Right ventricle myocardium superior (tissue), 1 donor: ENCODE measurements at places on chromosomes 5 and 9.

GRCh38 chr5:115394531-115394930, 98.1 kb upstream of the CCDC112 start:
- no peak for DNase-seq

DNA sequence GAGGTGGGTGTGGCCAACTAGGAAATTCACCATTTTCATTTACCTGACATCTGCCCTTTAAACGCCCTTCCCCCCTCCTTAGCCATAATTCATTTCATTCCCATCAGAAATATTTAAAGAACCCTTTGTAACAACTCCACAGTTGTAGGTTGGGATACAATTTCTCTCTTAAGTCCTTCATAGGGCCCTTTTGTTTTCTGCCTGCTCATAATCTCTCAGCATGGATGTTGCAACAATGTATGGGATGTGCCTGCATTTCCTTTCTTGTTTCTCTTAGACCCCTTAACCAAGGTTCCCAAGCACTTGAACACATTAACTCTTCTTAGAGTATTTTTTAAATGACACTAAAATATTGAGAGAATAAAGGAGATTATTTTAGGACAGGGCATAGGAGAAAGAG, 51.7 kb upstream of the MYO10 start:
- no peak for DNase-seq

GRCh38 chr5:159605585-159605984, 275.3 kb upstream of the IL12B start:
- peak; percentile 31 for DNase-seq

- DNase-seq, result no peak
These were observed 420.2 kb downstream of the RAB3C start for GRCh38 chr5:59003124-59003523.

DNA sequence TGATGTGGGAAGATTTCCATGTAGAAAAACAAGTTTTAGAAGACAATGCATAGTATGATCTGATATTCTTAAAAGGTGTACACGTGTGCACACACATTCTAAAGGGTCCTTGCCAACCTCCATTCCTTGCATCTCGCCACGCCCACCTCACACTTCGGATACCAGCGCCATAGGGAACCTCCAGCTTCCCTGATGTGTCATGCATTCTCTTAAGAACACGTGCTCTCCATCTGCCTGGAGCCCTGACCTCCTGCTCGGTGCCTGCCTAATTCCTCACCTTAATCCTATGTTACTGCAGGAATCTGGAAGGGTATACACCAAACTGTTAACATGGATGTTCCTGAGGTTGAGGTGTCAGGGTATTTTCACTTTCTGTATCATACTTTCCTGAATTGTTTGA, 63.1 kb downstream of the PTCD2 start:
- DNase-seq, result no peak

GRCh38 chr5:16881251-16881650, 54.8 kb downstream of the MYO10 start:
- DNase-seq, result no peak

GRCh38 chr9:14320271-14321181, 6.6 kb upstream of the NFIB start:
- DNase-seq, result no peak

DNA sequence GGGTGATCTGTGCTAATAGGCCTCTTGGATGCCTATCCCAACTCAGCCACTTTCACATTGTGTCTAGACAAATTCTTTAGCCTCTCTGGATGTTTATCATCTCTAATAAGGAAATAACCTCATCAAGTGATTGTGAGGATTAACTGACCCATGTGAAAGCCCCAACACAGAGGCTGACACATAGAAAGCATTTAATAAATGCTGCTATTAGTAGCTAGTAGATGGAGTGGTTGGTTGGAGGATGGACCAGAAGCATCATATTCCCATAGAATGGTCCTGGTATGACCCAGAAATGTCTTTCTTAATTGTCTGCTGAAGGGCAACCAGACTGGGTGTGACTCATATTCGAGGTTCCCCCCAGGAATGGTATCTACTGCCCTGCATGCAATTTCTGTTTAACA, 124.4 kb downstream of the PIK3R1 start:
- DNase-seq, result no peak
